ENCODE measurements at places on chromosomes 3 and 15.

DNA sequence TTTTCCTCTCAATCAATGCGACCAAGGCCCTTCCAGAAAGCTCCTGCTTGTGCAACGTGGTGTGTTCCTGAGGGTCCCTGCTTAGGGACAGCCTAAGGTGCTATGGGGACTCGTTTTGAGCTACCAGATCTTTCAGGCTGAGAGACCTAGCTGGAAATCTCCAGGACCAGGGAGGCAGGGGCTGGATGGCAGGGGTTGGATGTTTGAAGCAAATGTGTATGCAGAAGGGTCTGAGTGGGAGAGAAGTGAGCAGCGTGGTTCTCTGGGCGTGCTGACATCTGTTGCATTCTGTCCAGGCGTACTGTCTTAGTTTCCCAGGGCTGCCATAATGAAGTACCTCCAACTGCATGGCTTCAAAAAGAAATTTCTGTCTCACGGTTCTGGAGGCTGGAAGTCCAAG, 31.7 kb upstream of the SLCO2A1 start:
- DNase-seq, result no peak

GRCh38 chr3:129627350-129628168, 21.1 kb upstream of the PLXND1 start:
- peak; percentile 81 for DNase-seq

- no peak for DNase-seq
Measured at GRCh38 chr3:31934018-31934417, 47.0 kb downstream of the OSBPL10 start.

DNA sequence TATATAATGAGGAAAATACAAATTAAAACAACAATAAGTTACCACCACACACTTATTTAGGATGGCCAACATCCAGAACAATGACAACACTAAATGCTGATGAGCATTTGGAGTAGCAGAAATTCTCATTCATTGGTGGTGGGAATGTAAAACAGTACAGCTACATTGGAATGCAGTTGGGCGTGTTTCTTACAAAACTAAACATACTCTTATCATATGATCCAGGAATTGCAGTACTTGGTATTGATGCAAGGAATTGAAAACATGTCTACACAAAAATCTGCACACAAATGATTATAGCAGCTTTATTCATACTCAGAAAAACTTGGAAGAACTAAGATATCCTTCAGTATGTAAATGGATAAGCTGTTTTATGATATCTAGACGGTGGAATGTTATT, 594.2 kb downstream of the ZBBX start:
- DNase-seq, result no peak

DNA sequence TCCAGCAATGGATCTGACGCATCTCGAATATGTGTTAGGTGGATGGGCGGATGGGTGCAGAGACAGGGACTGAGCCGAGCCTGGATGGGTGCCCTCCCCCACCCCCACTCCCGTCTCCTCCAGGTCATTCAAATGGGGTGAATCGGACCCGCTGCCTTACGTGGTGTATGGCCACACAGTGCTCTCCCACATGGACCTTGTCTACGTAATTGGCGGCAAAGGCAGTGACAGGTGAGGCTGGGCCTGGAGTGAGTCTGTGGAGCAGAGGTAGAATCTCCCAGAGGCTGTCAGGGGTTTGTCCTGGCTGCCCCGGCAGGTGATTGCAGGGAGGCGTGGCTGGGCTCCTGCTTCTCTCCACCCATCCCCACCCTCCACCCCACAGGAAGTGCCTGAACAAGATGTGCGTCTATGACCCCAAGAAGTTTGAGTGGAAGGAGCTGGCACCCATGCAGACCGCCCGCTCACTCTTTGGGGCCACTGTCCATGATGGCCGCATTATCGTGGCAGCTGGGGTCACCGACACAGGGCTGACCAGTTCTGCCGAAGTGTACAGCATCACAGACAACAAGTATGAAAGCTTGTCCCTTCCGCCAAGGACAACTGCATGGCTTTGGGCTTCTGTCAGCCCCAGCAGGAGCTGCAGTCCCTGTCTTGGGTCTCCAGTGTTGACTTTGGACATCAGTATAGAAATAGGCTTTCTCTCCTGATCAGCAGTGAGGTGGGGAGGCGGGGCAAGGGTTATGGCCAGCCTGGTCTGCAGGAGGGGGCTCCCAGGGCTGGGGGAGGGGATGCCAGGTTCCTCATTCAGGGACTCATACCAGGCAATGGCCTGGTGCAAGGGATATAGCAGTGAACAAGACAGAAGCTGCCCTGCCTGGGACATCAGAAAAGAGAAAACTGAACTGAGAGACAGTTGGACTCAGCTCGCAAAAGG, 3.4 kb downstream of the KLHL40 start:
- DNase-seq, result no peak

DNA sequence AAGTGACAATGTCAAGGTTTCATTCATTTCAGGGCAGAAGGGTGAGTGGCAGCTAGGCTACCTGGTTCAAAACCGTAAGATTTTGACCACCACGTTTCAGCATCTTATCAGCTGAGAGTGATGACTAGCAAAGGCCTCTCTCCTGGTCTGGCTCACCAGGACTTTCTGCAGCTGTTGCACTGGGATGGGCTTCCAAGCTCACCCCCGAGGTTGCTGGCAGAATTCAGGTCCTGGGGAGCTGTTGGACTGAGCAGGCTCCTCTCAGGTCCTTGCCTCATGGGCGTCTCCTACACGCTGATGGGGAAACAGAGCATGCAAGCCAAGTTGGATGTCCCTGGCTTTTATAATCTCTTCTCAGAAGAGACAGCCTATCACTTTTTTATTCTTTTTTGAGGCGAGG, 88.8 kb upstream of the RNU6-1 start:
- no peak for DNase-seq

- no peak for DNase-seq
Measured at GRCh38 chr15:71109905-71110304, 5.4 kb upstream of the THSD4 start.

GRCh38 chr3:12990781-12991480, 82.3 kb downstream of the IQSEC1 start:
- DNase-seq, result peak; percentile 87

- peak; percentile 54 for DNase-seq
Measured at GRCh38 chr15:38085931-38086568, 151.6 kb downstream of the TMCO5A start.

DNA sequence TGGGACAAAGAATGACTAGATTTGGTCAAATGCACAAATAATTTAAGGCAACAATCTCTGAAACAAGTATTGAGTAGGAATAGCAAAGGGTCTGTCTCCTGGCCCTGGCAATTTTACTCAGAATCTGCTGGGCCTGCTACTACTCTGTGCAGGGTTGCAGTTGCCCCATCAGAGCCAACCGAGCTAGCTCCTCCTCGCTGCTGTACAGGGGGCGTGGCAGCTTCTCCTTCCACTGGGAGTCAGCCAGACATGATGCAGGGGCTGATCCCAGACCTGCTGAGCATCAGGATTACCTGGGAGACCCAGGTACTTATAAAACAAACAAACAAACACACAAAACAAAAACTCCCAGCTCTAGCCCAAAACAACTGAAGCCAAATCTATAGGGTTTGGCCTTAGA, 30.5 kb upstream of the PXYLP1 start:
- no peak for DNase-seq

DNA sequence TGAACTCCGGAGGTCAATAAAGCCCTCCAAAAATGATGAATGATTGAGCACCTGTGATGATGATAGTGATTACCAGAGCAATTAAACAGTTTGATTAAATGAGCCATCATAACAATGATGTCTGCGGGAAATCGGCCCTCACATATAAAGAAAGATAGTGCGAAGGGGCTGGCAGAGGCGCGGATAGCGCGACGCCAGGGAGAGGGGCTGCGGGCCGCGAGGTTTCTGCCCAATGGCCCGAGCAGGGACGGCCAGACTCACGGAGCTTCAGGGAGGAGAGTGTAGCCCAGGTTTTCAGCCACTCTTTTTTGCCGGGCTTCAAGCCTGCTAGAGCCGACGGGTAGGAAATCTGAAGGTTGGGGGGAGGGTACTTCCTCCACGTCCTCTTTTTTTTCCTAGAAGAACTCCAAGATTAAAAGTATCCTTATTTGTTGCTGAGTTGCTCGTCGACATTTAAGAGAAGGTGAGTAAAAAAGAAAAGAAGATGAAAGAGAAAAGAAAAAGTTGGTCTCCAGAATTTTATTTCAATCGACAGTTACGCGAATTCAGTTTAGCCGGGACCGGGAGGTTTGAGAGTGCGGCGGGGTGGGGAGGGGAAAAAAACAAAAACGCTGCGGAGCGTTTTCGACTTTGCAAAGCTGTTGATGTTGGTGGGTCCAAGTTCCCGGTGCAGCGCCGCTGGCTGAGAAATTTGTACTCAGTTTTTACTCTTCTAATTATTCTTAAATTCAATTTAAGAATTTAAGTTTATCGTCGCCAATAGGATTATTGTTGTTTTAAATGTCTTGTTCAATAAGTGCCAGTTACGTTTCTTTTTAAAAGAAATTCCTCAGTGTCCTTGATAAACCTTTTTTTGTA, 2.2 kb upstream of the MEIS2 start:
- peak; percentile 32 for DNase-seq

DNA sequence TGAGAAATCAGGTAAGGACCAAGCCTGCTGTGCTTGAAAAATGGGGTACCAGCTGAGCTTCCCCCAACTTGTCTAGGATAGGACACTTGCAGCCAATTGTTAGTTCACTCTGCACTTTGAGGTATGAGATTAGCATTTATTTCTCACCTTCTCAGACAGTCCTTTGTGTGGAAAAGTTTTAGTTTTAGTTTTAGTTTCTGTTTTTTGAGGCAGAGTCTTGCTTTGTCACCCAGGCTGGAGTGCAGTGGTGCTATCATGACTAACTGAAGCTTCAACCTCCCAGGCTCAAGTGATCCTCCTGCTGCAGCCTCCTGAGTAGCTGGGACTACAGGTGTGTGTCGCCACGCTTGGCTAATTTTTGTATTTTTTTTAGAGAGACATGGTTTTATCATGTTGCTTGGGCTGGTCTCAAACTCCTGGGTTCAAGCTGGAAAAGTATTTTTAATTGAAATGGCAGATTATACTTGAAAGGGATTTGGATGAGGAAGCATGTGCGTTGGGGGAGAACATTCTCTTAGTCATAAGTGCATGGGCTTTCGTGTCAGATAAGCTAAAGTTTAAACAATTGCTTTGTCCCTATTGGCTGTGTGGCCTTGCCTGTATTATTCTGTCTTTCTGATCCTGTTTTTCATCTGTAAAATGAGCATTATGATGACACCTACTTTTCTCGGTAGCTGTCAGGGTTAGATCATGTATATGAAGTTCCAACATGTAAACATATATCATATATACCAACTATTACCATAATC, 25.2 kb upstream of the CCK start:
- no peak for DNase-seq

DNA sequence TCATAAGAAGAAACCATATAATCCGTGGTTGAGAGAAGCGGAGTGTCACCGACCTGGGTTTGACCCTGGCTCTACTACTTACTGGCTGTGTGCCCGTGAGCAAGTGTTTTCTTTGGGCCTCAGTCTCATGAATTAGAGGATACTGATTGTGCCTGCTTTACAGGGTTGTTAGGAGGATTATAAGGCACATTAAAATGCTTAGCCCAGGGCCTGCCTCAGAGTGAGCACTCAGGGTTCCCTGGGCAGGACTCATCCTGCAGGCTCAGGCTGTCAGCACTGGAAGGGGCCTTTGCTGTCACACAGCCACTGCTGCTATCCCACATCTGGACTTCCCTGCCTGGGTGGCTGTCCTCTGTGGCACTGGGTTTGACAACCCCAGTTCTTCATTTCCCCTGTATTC, 4.7 kb downstream of the PLA2G4F start:
- no peak for DNase-seq

DNA sequence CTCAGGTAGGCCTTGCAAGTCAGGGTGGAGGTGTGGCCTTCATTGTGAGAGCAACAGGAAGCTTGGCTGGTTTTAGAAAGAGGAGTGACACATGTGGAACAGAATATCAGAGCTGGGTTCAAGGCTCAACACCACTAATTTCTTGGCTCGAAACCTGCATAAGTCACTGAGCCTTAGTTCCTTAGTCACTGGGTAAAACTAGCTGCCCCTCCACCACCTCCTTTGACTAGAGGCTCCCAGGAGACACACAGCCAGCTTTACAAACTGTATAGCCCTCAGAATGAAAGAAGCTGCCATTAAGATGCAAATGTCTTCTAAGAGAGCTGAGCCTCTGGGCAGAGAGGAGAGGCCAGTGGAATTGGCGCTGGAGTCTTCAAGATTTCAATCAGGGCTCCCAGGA, 67.7 kb downstream of the CERS3 start:
- no peak for DNase-seq

DNA sequence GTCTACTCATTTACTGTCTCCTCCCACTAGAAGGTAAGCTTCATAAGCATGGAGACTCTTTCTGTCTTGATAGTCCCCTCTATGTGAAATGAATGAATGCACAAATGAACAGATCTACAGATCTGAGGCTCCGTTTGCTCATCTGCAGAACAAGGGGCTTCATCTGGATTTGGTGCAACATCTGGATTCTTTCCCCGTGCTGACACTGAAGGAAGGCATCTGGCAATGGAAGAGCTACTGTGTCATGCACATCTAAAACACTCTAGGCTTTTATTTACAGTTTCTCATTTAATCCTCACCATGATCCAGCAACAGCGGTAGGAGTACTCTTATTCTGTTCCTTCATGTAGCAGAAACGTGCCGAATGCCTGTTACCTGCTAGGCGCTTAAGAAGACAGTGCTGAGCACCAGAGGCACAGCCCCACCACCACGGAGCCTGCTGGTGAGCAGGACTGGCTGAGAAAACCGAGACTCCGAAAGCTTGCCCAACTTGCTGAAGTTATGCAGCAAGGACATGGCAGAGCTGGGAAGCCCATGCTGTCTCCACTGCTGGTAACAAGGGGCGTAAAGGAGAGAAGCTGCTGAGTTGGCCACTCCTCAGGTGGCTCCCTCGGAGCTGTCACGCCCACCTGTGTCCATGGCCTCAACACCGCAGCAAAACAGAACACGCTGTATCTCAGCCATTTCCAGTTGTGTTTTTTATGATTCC, 31.1 kb downstream of the LSM3 start:
- no peak for DNase-seq

DNA sequence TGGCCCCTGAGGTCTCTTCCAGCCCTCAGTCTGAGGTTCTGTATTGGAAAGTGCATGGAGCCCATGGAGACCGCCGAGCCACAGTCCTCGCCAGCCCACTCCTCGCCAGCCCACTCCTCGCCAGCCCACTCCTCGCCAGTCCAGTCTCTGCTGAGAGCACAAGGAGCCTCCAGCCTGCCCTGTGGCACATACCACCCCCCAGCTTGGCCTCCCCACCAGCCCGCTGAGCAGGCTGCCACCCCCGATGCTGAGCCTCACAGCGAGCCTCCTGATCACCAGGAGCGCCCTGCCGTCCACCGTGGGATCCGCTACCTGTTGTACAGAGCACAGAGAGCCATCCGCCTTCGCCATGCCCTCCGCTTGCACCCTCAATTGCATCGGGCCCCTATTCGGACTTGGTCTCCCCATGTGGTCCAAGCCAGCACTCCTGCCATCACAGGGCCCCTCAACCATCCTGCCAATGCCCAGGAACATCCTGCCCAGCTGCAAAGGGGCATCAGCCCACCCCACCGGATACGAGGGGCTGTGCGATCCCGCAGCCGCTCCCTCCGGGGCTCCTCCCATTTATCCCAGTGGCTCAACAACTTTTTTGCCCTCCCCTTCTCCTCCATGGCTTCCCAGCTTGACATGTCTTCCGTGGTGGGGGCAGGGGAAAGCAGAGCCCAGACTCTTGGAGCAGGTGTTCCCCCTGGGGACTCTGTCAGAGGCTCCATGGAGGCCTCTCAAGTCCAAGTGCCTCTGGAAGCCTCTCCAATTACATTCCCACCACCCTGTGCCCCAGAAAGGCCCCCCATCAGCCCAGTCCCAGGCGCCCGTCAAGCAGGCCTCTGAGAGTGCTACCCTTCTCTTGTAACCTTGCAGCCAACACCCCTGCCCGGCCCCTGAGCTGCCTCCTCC, 40.9 kb downstream of the PML start:
- DNase-seq, result peak; percentile 3

GRCh38 chr3:151356794-151357462, 27.6 kb upstream of the P2RY13 start:
- no peak for DNase-seq

GRCh38 chr15:63035253-63035652, 7.3 kb upstream of the TPM1 start:
- no peak for DNase-seq

Measured in AG08396 (cell line).